ENCODE measurements at places on chromosomes 4 and X. TPM values are rescaled to one million over a fixed set of nuclear protein-coding genes. Genes with fewer than 3 reads are reported as not detected.

DNA sequence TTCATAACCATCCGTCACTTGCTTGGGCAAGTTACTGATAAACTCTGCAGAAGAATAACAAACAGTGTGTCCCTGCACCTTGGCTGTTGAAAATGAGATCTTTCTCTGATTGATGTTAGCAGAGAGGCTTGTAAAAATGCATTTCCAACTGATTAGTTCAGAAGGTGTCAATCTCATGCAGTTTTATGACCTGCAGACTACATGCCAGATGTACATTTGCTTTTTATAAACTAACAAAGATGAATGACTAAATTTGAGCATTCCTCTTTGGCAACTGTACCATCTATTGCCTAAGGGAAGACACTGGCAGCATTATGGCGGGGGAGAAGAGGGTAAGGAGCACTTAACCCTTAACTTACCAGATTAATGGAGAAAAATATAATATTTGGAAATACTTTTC lies 192.8 kb downstream of the DCTD start:
- no peak for DNase-seq

DNA sequence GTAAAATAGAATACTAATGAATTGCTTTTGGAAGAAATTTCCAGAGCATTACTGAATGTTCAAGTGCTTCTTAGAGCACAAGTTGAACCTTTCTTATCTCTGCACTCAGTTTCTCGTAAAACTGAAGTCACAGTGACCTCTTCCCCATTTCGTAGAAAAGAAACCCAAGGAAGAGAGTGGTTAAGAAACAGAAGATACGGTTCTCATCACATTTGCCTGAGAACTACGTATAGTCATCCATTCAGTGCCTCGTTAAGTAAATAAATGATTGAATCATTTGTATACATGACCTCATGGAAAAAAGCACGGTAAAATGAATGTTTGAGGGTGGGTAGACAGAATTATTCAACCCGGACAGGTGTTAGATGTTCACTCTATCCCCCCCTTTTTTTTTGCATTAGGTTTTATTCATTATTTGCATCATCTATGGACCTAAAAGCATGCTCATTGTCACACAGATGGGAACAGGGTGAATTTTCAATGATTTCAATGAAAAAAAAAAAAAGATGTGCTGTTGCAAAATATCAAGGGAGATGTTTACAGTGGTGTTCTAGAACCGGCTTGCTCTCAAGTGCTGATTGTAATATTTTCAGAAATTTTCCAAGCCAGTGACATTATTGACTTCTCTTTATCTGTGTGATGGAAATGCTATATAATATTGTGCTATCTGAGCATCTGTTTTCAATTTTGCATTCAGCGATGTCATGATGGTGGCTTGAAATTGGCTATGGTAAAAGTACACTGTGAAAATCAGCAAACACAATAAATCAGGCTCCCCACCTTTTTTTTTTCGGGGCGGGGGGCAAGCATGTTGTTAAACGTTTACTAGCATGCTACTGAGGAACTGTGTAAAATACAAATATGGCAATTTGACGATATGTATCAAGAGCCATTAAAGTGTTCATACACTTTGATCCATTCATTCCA lies 4.3 kb downstream of the RHOH start:
- no peak for DNase-seq

DNA sequence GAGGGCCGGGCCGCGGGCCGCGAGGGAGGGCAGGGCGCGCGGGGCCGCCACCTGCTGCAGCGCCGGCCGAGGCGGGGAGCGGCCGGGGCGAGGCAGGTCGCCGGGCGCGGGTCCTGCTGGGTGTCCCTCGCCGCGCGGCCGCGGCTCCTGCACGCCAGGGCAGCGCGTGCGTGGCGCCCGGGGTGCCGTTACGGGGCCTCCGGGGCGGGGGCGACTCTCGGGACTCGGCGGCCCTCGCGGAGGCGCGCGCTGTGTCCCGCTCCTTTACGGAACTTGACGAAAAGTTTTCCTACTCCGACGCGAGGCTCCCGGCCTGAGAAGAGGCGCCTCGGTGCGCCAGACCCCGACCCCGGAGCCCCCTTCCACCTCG lies 329 bp downstream of the TBC1D14 start:
- no peak for DNase-seq

DNA sequence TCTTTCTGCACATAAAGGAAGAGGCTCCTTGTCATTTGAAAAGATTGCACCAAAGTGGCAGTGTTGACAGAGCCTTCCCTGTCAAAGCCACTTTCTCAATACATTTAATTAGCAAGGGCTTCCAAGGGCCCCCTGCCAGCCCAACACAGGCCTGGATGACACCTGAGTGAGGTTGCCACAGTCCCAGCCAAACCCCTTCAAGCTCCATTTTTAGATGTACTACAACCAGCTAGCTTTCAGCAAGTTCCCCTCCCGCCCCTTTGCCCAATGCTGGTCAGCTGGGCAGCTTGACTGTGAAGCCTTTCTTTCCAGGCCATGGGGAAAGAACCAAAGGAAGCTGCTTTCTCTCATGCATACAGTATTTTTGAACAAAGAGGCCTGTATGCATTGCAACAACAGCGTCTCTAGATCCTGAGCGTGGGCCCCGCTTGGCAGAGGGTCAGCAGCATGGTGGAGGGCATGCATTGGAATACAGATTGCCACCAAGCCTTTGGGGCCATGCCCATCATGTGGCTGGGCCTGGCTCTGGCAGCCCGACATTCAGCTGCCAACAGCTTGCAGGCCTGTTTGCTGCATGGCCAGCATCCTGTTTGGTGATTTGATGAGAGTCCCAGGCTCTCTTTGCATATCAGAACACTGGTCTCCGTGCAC lies 261.1 kb upstream of the GATB start:
- DNase-seq = no peak

- DNase-seq = no peak
Observed at GRCh38 chr4:52249581-52249980, 198.5 kb downstream of the SPATA18 start.

CTPS2 gene
- 7.1 TPM for total RNA-seq

DNA sequence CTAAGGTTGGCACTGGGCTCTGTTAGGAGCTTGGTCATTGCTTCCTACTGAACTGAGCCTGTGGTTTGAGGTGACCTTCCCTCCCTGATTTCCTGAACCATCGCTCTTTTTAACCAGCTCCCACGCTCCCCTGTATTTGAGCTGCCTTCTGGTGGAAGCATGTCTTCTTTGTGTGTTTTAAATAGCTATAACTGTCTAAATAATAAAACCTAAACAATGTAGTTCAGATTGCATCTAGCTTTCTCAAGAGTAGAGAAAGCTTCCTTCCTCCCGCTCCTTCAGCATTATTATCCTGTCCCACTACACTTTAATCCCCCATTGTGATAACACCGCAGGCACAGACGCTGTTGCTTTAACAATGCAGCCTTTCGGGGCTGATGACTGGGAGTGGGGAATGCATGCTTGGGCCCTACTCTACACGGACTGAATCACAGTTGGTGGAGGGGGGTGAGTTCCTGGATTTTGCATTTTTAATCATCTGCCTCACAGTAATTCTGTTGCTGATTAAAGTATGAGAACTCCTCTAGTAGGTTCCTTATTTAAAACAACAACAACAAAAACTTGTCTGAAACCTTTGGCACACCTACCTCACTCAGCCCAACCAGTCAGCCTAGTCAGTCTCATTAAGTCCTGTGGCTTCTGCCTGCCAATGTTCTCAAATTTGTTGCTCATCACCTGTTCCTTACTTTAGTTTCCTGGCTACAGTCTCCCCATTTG lies 6.6 kb downstream of the SMS start:
- no peak for DNase-seq

DNA sequence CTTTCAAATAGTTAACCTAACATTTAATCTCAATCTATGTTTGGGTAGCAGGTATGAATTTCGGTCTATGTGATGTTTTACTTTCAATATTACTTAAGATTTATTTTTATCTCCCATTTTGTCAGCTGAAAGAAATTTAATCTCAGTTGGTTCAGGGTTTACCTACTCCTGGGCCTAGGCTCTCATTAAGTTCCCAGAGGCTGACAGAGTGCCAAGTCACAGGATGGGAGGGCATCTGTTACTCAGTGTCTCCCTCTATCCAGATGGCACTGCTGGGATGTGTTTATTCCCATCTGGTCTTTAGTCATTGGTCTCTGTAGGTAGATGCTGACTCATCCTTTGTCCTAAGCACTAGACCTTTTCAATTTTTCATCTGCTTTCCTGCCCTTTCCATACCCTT lies 129.4 kb upstream of the ARSJ start:
- no peak for DNase-seq

DNA sequence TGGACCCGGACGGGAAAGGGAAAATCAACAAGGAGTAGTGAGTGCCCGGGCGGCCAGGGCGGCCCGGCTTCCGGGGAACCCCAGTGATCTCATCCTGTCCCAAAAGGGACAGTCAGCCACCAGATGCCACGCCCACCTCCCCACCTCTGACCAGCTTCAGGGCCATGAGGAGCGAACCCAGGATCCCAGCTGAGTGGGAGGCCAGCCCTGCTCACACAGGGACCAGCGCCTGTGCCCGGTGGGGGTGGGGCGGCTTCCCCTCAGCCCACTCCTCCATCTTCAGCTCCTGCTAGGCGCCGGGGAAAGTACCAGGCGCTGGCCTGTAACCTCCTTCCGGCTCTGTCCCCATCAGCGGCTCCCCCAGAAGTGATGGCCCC lies 6.2 kb downstream of the MYL5 start:
- no peak for DNase-seq

GRCh38 chr4:67483868-67484602 lies 61.3 kb downstream of the CENPC start:
- DNase-seq = no peak

WDFY3 gene
- 146 TPM for total RNA-seq

TNIP3 gene
- 0.48 TPM for total RNA-seq

GRCh38 chrX:19981947-19982346 lies 8.9 kb downstream of the BCLAF3 start:
- DNase-seq = no peak

SPACA5 gene
- not detected for total RNA-seq

GRCh38 chr4:165783626-165784025 lies 89.4 kb upstream of the TLL1 start:
- no peak for DNase-seq

RASGEF1B gene
- total RNA-seq = 3.1 TPM

ETDB gene
- not detected for total RNA-seq

DNA sequence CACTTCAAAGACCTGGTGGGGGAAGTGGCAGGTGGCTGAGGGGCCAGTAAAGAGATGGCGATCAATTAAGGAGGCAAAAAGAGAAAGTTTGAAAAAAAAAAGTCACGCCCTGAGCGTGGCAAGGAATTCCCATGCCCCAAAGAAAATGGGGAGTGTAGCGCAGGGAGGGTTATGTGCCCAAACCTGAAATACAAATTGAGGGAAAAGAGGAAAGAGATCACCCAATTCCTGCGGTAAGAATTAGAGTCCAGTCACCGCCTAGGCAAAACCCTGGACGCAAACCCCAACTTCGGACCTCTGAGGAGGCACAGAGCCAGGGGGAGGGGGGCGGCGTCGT lies 595 bp downstream of the ENOX2 start:
- no peak for DNase-seq

DNA sequence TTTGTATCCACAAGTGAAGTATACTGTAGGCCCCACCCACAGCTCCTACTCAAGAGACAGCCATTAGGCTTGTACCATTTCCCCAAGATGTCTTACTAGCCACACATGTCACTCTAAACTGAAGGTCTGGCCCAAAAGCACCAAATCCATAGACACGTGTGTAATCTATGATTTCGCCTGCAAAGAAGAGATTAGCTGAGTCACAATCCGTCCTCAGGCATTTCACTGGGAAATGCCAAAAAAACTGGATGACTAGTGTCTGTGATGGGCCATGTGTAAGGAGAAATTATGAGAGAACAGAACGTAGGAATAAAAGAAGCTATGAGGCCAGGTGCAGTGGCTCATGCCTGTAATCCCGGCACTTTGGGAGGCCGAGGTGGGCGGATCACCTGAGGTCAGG lies 21.9 kb upstream of the RP2 start:
- no peak for DNase-seq

FREM3 gene
- not detected for total RNA-seq

GYPE gene
- total RNA-seq = 0.46 TPM

DNA sequence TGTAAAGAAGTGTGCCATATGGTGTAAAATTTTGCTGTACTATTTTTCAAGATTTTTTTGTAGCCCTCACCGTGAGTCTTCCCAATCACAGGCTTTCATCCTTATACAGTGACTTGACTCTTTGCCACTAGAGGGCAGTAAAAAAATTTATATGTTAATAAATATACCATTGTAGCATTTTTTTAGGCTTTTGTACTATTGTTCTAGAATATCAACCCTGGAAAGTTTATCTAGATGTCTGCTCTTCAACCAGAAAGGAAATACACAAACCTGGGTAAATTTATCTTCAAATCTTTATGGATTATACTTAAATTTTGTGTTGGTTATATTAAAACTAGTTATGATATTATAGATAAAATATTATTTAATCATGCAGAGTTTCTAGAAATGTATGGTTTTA lies 235.3 kb downstream of the TENM3 start:
- DNase-seq = no peak
